Kidney (tissue), 22 donors: ENCODE measurements at places on chromosomes 6 and 20. TPM values are rescaled to one million over a fixed set of nuclear protein-coding genes. Genes with fewer than 3 reads are reported as not detected.

DNA sequence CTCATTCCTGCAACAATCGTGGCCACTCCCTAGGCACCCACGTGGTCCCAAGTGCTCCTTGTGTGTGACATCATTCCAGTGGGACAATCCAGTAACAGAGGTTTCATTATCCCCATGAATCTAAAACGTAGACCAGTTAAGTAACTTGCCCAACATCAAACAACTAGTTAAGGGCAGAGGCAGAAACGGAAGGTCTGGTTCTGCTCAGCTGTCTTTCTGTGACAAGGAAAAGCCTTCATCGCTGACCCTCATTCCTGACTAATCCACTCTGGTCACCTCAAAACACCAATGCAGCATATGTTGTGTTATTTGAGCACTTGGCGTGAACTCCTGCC lies 261.4 kb upstream of the JARID2 start:
- peak; percentile 56 for DNase-seq

DIDO1 gene
- total RNA-seq: 67.9 TPM

DNA sequence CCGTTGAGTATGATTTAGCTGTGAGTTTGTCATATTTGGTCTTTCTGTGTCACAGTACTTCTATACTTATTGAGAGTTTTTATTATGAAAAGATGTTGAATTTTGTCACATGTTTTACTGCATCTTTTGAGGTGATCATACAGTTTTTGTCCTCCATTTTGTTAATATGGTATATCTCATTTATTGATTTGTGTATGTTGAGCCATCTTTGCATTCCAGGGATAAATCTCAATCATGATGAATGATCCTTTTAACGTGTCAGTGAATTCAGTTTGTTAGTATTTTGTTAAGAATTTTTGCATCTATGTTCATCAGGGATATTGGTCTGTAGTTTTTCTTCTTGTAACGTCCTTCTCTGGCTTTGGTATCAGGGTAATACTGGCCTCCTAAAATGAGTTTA lies 3.5 kb downstream of the SIRT5 start:
- DNase-seq: no peak

- DNase-seq: peak; percentile 81
Observed at GRCh38 chr6:33008944-33009861, at the start of gene HLA-DOA. Gene HLA-DOA (minus strand): TSS chr6:33009591.

ABCC10 gene
- total RNA-seq: 30.2 TPM

GRCh38 chr20:36303020-36303595 lies 3.0 kb upstream of the DLGAP4 start:
- no peak for DNase-seq

GRCh38 chr6:16493112-16493511 lies 254.7 kb downstream of the GMPR start:
- DNase-seq: no peak

- no peak for DNase-seq
Observed at GRCh38 chr6:163391985-163392384, 22.5 kb upstream of the QKI start.

DNA sequence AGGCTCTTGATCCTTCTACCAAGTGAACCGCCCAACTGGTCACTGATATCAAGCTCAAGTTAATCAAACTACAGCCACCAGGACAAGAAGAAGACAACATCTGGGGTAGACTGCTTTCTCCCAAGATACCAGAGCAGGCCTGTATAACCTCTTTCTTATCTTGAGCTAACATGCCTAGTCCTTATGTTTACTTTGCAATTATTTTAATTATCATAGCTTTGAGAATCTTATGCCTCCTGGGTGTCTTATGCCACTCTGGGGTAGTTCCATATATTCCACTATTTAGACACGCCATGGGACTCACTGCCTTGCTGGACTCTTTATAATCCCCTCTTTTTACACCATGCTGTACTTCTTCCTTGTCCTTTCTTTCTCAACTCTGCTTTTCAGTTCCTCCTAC lies 41.5 kb upstream of the ECI2 start:
- DNase-seq: no peak

DNA sequence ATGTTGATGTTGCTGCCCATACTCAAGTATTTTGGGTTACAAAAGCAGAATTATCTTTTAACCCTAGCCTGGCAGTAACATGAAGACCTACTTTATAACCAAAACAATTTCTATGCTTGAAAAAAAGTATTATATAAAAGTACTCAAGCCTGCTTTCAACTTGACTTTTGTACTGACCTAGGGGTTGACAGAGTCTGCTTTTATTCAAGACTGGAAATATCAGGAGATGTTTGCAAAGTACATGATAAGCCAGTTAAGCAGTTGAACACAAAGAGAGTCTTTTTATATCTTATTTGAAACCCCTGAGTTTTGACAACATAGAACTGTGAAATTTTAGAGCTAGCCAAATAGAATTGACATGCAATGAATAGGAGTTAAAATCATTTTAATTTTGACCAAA lies 159.8 kb downstream of the KCNQ5 start:
- DNase-seq: no peak

RAB44 gene
- total RNA-seq: 1.5 TPM
